Nasal cavity respiratory epithelium epithelial cell of viscerocranial mucosa (primary cell): ENCODE measurements at places on chromosomes 6 and 20. TPM values are rescaled to one million over a fixed set of nuclear protein-coding genes. Genes with fewer than 3 reads are reported as not detected.

The DUSP15 gene
- 0.34 TPM in 1 of 2 replicates, not detected in the other for total RNA-seq

The SLC17A3 gene
- not detected in 2 replicates for total RNA-seq

The LAMA5 gene
- total RNA-seq: 50.9 and 289 TPM in 2 replicates

The FOXC1 gene
- 6.2 and 6.9 TPM in 2 replicates for total RNA-seq

The PRICKLE4 gene
- total RNA-seq: under 0.01 and 1.1 TPM in 2 replicates

The GNRH2 gene
- total RNA-seq: 0.14 TPM in 1 of 2 replicates, not detected in the other

The ZSWIM1 gene
- 3.8 and 5.2 TPM in 2 replicates for total RNA-seq

The NKX2-4 gene
- total RNA-seq: not detected in 2 replicates

The COL21A1 gene
- 9.8 and 9.9 TPM in 2 replicates for total RNA-seq

The SLC22A2 gene
- total RNA-seq: not detected in 2 replicates

The TMEM244 gene
- total RNA-seq: not detected in 2 replicates

The BLOC1S5 gene
- total RNA-seq: 13.8 and 14.0 TPM in 2 replicates

The SYNDIG1 gene
- 0.07 TPM in 1 of 2 replicates, not detected in the other for total RNA-seq

The TSPO2 gene
- total RNA-seq: not detected in 2 replicates

The RAET1L gene
- total RNA-seq: 5.1 and 9.3 TPM in 2 replicates

The TCP11 gene
- total RNA-seq: under 0.01 TPM in 1 of 2 replicates, not detected in the other

The JPH2 gene
- 0.68 and 4.1 TPM in 2 replicates for total RNA-seq

The CTAGE9 gene
- total RNA-seq: not detected in 2 replicates

The C6orf58 gene
- total RNA-seq: not detected in 2 replicates

The SLC52A3 gene
- 0.34 and 3.5 TPM in 2 replicates for total RNA-seq

The TUBB2B gene
- under 0.01 and 1.4 TPM in 2 replicates for total RNA-seq

The OPN5 gene
- under 0.01 TPM in 1 of 2 replicates, not detected in the other for total RNA-seq

The ACTL10 gene
- 1.4 and 1.7 TPM in 2 replicates for total RNA-seq

The TRIM10 gene
- total RNA-seq: not detected in 2 replicates

The WFDC5 gene
- total RNA-seq: 0.64 and 8.2 TPM in 2 replicates

The ADGB gene
- not detected in 2 replicates for total RNA-seq

The RBPJL gene
- total RNA-seq: not detected in 2 replicates

The JAG1 gene
- total RNA-seq: 484 and 605 TPM in 2 replicates

The SRSF12 gene
- total RNA-seq: 0.34 and 0.36 TPM in 2 replicates

The MYCT1 gene
- total RNA-seq: under 0.01 and 0.07 TPM in 2 replicates

The TRIM40 gene
- not detected in 2 replicates for total RNA-seq

The RSPO3 gene
- total RNA-seq: not detected in 2 replicates

The METTL24 gene
- not detected in 2 replicates for total RNA-seq

The ATP9A gene
- 36.2 and 72.0 TPM in 2 replicates for total RNA-seq

The MROH8 gene
- under 0.01 and 0.43 TPM in 2 replicates for total RNA-seq

The STMND1 gene
- not detected in 2 replicates for total RNA-seq

The ECI2 gene
- 26.7 and 46.2 TPM in 2 replicates for total RNA-seq

The ITPR3 gene
- 118 and 271 TPM in 2 replicates for total RNA-seq

The LST1 gene
- not detected in 2 replicates for total RNA-seq

The LY6G6F gene
- total RNA-seq: not detected in 2 replicates

The HLA-DRB5 gene
- not detected in 2 replicates for total RNA-seq

The PDYN gene
- not detected in 2 replicates for total RNA-seq

The PGC gene
- not detected in 2 replicates for total RNA-seq

The LTA gene
- total RNA-seq: not detected in 2 replicates

The CPXM1 gene
- not detected in 2 replicates for total RNA-seq

The KATNA1 gene
- 34.5 and 36.8 TPM in 2 replicates for total RNA-seq

The EEF1E1 gene
- 41.9 and 61.9 TPM in 2 replicates for total RNA-seq

The REM1 gene
- not detected in 2 replicates for total RNA-seq

The MMP24 gene
- under 0.01 and 0.07 TPM in 2 replicates for total RNA-seq

The BHLHE23 gene
- total RNA-seq: not detected in 2 replicates

The EPM2A gene
- 4.4 and 4.5 TPM in 2 replicates for total RNA-seq

The TMEM200A gene
- total RNA-seq: under 0.01 and 0.07 TPM in 2 replicates

The TAF8 gene
- 11.6 and 16.2 TPM in 2 replicates for total RNA-seq

The CRISP3 gene
- 0.07 and 0.34 TPM in 2 replicates for total RNA-seq

The USP49 gene
- total RNA-seq: 2.1 and 3.6 TPM in 2 replicates

The PLCB1 gene
- total RNA-seq: 0.34 and 1.4 TPM in 2 replicates

The LGSN gene
- not detected in 2 replicates for total RNA-seq
